ENCODE measurements at places on chromosomes 16 and 17.

DNA sequence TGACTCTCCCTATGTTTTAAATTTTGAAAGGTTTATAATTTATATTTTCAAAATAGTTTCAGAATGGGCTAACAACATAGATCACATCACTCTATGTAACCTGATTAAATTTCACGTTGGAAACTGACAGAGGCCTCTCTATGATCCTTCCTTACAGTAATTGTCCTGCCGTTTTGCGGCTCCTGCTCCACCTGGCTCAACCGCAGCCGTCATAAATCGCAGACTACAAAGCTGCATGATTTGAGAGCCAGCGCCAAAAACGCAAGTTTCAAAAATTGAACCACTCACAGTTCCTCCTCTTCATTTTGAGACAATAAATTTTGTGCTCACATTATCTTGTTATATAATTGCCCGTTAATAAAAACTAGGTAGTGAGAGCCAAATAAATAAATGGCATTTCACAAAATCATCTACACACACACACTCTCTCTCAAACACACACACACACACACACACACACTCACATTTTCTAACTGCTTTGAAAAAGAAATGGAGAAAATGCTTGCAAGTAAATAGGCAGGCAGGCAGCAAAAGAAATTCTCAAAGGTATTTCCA lies 263.1 kb upstream of the PSMD7 start:
- H3K36me3 ChIP-seq, result no peaks in the 10 kb centered on the region
- H3K4me3 ChIP-seq, result no peak overlapping the region
- no peaks in the 10 kb centered on the region for H3K27me3 ChIP-seq
- DNase-seq, result no peak
- H3K4me1 ChIP-seq, result no peaks in the 10 kb centered on the region

DNA sequence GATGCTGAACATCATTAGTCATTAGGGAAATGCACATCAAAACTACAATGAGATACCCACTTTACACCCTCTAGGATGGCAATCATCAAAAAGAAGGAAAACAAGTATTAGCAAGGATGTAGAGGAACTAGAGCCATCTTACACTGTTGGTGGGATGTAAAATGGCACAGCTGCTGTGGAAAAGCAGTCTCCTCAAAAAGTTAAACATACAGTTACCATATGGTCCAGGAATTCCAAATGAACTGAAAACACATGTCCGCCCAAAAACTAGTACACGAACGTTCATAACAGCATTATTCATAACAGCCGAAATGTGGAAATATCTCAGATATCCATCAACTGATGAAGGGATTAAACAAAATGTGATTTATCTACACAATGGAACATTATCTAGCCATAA lies 7.0 kb downstream of the FBF1 start:
- no peaks in the 10 kb centered on the region for H3K36me3 ChIP-seq
- H3K27me3 ChIP-seq, result no peaks in the 10 kb centered on the region
- DNase-seq, result no peak
- H3K4me1 ChIP-seq, result no peaks in the 10 kb centered on the region

DNA sequence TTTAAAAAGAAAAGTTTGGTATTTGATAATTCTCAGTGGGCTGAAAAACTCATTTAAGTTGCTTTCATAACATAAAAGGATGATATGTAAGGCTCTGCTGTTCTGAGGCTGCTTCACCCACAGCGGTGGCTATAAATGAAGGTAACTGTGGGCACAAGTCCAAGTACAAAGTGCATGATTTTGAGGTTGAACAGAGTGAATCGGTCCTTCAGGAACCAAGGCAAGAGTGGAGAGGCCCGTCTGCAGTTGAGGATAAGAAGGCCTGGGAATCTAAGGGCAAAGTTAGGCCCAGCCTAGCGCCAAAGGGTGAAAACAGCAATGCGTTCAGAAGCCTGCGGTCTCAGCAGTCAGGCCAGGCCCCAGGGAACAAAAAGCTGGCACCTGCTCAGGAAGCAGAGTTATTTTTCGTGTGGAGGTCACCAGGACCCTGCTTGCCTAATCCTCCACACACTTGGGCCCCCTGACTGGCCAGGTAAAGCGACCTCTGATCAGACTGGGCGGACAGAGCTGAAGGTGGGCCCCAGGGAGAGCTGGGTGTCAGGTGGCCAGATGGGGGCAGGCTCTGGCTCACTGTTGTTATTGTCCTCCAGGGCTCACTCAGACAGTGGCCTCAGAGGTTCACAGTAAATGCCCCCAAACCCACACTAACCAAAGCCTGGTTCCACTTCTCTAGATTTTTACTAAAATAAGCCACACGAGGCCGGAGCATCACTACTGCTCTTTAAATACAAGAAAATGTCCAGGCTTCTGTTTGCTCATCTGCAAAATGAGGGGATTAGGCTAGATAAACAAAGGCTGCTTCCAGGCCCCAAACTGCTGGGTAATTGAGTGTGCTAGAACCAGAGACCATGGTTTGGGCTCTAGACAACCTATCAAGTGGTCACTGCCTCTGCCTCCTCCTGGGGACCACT lies 46.5 kb downstream of the TEX2 start:
- peaks cover 36% of the 10 kb centered on the region for H3K4me1 ChIP-seq
- H3K36me3 ChIP-seq, result no peaks in the 10 kb centered on the region
- no peaks in the 10 kb centered on the region for H3K27me3 ChIP-seq
- peak overlapping the region; percentile 82 for H3K27ac ChIP-seq
- peak; percentile 63 for DNase-seq

GRCh38 chr17:58384897-58385296 lies 32.4 kb downstream of the RNF43 start:
- H3K27ac ChIP-seq, result peak overlapping the region; percentile 87
- no peak overlapping the region for H3K4me3 ChIP-seq

DNA sequence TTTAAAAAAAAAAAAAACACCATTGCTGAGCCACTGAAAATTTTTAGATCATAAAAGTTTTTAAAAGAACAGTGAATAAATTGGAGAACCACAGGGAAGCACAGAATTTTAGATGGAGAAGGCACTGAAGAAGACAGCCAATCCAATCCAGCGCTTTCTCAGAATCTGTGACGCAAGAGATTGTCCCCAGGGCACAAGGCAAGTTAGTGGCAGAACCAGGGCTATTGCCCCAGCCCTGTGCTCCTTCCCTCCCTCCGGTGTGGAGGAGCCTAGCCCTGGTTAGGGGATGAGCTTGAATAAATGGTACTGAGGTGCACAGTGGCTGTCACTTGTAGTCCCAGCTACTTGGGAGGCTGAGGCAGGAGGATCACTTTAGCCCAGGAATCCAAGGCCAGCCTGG lies 108.3 kb downstream of the ZNF423 start:
- no peaks in the 10 kb centered on the region for H3K36me3 ChIP-seq
- H3K27ac ChIP-seq, result no peak overlapping the region
- no peaks in the 10 kb centered on the region for H3K27me3 ChIP-seq
- DNase-seq, result no peak

DNA sequence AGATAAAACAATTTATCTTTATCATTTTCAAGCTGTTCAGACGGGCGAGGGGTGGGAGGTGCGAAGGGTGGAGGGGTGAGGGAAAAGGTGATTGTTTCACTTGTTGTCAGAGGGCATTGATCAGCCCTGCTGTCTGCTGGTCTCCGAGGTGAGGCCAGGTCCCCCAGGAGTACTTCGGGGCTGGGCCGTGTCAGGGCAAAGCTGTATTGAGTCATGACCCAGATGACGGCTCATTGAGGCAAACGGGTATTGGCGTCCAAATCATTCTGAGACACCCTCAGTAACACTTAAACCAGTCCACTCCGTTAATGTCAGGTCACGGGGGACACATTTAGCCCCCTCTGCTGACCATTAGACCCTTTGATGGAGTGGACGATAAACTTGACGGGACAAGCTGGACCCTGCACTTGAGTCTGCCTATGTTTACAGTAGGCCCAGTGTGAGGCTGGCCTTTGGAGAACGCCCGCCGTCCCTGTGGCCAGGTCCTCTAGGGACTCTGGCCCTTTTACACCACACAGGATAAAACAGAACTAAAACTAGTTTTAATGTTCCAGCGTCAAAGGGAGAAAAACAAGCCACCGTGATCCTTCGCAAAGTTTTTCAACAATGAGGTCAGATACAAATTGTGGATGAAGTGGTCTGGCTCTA lies 502.2 kb upstream of the ZFHX3 start:
- H3K27ac ChIP-seq, result no peak overlapping the region
- DNase-seq, result no peak
- H3K27me3 ChIP-seq, result peaks cover 2% of the 10 kb centered on the region
- no peaks in the 10 kb centered on the region for H3K36me3 ChIP-seq

GRCh38 chr16:84047626-84048025 lies 5.0 kb upstream of the SLC38A8 start:
- peaks cover 4% of the 10 kb centered on the region for H3K4me1 ChIP-seq
- H3K4me3 ChIP-seq, result no peak overlapping the region
- no peak overlapping the region for H3K27ac ChIP-seq
- no peak for DNase-seq
- peaks cover 17% of the 10 kb centered on the region for H3K27me3 ChIP-seq

DNA sequence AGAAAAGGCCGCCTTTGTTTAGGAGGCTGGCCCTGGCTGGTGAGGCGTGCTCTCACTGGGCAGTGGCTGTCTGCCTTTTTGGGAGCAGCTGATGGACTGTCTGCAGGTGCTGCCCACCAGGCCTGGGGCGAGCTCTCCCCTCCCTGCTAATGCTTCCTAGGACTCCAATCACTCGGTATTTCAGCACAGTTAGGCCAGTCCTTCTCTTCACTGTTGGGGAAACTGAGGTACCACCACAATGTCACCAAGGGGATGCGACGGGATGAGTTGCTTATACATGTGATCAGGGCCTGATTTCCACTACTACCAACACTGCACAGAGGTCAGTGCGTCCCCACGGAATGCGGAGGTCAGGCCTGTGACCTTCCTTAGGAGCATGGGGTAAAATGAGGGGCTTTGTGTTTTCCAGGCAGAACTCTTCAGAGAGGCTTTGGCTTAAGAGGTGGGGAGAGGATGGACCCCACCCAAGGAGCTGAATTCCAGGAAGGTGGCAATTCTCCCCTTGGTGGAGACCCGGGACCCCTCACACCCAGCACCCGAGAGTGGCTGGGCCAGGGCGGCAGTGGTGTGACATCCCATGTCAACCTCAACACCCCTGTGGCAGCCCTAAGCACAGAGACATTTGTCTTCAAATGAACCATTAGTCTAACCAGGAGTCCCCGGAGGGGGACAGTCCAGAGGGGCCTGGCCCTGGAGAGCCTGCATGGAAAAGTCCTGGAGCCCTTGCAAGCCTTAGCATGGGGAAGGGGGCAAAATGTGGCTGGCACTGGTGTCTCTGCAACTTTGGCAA lies 86.4 kb downstream of the N4BP1 start:
- H3K36me3 ChIP-seq, result no peaks in the 10 kb centered on the region
- H3K27ac ChIP-seq, result peak overlapping the region; percentile 62
- peaks cover 3% of the 10 kb centered on the region for H3K4me1 ChIP-seq

DNA sequence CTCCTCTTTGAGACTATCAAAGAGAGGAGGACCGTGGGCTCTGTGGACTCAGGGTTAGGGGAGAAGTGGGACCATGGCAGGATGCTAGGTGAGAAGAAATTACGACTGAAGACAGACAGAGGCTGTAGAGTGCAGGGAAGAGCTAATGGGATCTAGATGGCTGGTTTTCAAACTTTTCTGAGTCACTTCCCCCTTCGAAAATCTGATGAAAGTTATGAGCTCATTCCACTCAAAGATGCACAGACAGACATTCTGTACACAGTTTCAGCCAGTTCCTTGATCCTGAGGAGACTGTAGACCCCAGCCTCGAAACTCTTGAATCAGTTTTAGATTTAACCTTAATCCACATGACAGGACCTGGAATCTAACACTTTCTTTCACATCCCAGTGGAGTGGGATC lies 40.7 kb downstream of the RGS9 start:
- no peaks in the 10 kb centered on the region for H3K36me3 ChIP-seq
- H3K27me3 ChIP-seq, result no peaks in the 10 kb centered on the region
- no peak overlapping the region for H3K27ac ChIP-seq
- no peaks in the 10 kb centered on the region for H3K4me1 ChIP-seq
- H3K4me3 ChIP-seq, result no peak overlapping the region

GRCh38 chr17:37137906-37138514 lies 189.3 kb downstream of the AATF start:
- H3K27me3 ChIP-seq, result no peaks in the 10 kb centered on the region
- H3K4me1 ChIP-seq, result peaks cover 14% of the 10 kb centered on the region
- H3K27ac ChIP-seq, result no peak overlapping the region
- H3K36me3 ChIP-seq, result no peaks in the 10 kb centered on the region

All from hepatocyte (in vitro differentiated cells).